GM12865 (cell line): ENCODE measurements at places on chromosomes 1 and 21.

DNA sequence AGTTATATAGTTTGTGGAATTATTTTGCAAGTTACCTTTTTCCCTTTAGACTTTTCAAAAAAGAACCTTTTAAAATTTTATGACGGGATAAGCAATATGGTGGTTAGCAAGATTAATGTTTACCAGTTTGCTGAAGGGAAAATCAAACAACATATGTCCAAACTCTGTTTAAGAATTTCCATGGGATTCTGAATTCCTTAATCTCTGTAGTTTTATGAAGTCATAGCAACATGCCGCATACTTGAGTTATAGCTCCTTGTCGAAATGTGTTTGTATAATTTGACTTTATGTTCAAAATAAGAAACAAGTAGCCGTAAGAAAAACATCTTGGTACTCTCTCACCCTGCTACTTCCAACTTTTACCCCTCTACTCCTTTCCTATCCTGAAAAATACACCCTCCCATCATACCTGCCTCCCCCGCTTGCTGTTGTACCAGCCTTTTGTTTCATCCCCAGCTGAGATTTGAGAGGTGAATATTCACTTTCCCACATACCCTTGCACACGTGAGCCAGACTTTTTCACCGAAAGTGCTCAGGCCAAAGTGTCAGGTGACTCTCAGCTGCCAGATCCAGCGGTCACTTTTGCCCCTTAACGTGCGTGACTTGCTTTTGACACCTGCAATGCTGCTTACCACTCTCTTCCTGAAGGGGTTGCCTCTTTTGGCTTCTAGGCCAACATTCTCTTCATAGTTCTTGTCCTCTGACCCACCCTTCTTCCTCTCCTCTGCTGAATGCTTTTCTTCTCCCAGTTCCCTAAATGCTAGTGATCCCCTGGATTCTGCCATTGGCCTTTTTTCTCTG lies 83.5 kb upstream of the ZNF326 start:
- no peak for DNase-seq

GRCh38 chr1:156750191-156750672 lies 1.2 kb downstream of the HDGF start:
- DNase-seq = peak; percentile 60

GRCh38 chr1:228018961-228019721 lies 12.3 kb downstream of the WNT3A start:
- DNase-seq = no peak

DNA sequence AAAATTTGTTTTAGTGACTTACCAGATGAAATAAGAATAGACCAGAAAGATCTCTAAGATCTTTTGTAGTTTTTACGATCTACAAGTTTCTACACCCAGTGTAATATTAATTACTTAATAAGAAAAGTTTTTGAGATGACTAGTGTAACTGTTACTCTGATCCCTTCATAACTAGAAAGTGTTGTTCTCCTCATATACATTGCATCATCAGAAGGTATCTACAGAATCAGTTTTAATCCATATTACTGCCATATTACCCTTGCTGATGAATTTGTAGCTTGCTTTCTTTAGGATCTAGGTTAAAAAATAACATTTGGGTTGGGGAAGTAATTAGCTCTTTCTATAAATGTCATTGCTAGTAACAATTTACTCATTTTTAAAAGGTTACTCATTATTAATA lies 72.5 kb downstream of the GPR161 start:
- no peak for DNase-seq

- peak; percentile 36 for DNase-seq
Observed at GRCh38 chr1:168468042-168468809, 75.6 kb downstream of the XCL2 start.

GRCh38 chr1:209554761-209555611 lies 28.5 kb upstream of the CAMK1G start:
- DNase-seq = peak; percentile 14

DNA sequence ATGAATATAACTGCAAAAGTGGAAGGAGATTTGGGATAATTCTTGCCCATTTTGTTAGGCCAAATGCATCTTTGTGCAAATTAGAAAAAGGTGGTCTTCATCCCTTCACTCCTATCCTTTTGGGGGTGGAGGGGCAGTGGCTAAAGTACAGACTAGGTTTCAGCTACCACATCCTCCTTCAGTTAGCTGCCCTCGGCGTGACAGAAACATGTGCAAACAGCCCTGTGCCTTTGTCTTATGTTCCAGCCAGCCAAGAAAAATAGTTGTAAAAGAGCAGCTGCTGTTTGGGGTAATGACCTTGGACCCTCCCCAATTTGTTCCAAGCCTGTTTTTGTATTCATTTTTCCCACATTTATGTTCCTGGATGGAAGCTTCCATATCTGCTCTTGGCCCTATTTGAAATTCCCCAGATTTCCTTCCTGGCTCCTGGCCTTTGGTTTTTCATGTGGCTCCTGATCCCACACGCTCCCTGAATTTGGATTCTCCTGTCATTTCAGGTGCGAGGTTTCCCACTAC lies 8.3 kb upstream of the LGALS8 start:
- DNase-seq = no peak

DNA sequence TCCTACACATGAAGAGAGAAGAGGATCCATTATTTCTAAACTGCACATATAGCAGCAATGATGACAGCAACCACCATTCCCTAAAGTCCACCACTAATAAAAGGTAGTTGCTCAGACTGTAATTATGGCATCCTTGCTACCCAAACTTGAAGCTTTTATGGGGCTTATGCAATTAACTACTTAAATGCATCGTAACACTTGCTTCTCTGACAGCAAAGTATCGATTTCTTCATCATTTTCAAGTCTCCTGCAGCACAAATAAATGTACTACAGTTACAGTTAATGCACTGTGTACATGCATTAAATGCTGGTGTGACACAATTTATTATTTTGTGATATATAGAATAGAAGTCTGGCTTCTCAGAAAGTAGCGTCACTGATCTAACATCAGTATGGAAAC lies 241.7 kb downstream of the USH2A start:
- DNase-seq = no peak

DNA sequence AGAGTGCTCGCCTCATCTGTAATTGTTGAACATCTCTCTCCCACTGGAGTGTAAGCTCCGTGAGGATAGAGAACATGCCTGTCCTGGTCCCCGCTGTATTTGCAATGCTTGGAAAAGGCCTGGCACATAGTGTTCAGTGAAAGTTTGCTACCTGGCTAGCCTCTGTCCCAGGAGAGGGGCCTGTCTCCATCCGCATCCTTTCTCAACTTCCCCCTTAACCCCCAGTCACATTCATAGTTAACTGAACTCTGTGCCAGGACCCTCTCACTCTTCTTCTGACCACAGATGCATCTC lies 15.2 kb downstream of the SPOCD1 start:
- DNase-seq = no peak

DNA sequence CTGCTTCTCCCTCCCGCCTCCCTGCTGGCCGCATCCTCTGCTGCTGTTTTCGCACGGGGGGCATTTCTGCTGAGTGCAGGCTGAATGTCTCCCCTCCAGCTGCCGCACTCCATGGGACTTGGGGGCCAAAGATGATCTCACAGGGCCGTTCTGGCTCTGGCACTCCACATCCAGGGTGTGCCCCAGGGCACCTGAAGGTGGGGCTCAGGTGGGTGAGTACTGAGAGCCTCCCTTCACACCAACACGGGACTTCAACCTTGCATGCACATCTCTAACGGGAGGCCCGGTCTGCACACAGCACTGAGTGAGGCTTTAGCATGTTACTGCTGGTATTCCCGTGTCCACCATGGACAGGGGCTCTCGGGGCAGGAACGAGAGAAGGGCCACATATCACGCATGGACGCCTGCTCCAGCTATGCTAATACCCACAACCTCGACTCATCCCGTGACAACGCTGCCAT lies 88.9 kb downstream of the DMRTB1 start:
- no peak for DNase-seq

GRCh38 chr1:18511149-18511873 lies 30.6 kb downstream of the KLHDC7A start:
- no peak for DNase-seq

DNA sequence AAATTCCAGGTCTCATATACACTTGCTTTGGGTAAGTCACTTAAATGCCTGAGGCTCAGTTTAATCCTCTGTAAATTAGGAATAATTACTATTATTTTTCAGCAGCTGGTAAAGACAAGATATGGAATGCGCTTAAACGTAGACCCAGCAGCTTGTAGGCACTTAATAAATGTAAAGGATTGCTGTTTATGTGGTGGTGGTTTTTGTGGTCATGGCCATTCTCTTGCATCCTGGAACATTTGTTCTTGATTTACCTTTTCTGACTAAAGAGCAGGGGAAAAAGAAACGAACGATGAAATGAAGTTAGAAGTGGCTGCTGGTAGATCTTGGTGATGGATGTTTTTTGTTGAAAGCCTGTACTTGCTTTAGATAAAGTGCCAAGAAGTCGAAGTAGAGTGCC lies 195.0 kb upstream of the FOXD3 start:
- no peak for DNase-seq

GRCh38 chr1:105243969-105244368 lies 1494.3 kb downstream of the AMY1C start:
- no peak for DNase-seq

GRCh38 chr1:247360991-247361731 lies 29.5 kb upstream of the ZNF496 start:
- DNase-seq = no peak

- DNase-seq = no peak
Observed at GRCh38 chr1:208207388-208208131, 36.6 kb downstream of the PLXNA2 start.

DNA sequence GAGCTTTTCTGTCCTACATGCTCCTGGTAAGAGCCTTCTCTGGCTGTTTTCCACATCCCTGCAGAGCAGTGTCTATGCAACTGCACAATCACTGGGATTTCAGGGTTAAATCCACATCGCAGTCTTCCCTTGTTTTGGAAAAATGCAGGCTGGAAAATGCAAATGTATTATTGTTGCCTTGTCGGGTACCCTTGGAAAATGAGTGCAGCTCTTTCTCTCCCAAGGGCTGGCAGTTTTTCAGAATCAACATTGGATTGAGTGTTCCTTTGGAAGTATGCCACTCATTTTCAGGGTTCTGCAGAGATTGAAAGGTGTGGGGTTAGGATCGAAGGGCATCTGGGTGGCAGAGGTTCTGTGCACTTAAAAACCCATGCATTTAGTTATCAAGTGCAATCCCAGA lies 3.2 kb downstream of the NOS1AP start:
- DNase-seq = no peak

- DNase-seq = peak; percentile 69
Observed at GRCh38 chr1:92968138-92969032, 7.1 kb upstream of the DIPK1A start.

DNA sequence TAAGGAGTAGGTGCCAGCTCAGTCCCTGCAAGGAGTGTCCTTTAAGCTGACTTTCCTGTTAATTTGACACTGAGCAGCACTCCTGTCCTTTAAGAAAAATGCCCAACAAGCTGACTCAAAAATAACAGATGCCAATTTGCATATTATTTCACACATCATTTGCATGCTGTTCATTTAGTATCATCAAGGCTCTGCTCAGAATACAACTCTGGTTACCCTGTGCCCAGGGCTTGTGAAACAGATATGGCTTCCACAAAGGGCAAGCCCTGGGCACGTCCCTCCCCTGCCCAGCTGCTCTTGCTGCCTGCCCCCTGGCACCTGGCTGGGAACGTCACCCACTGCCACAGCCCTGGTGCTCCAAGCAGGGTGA lies 10.3 kb downstream of the KCNN3 start:
- peak; percentile 85 for DNase-seq

- peak; percentile 62 for DNase-seq
Observed at GRCh38 chr1:54950369-54951163, 29.9 kb upstream of the TMEM61 start.

GRCh38 chr1:30610917-30611316 lies 112.5 kb downstream of the MATN1 start:
- no peak for DNase-seq

- DNase-seq = no peak
Observed at GRCh38 chr1:230283678-230284077, 142.5 kb downstream of the PGBD5 start.

DNA sequence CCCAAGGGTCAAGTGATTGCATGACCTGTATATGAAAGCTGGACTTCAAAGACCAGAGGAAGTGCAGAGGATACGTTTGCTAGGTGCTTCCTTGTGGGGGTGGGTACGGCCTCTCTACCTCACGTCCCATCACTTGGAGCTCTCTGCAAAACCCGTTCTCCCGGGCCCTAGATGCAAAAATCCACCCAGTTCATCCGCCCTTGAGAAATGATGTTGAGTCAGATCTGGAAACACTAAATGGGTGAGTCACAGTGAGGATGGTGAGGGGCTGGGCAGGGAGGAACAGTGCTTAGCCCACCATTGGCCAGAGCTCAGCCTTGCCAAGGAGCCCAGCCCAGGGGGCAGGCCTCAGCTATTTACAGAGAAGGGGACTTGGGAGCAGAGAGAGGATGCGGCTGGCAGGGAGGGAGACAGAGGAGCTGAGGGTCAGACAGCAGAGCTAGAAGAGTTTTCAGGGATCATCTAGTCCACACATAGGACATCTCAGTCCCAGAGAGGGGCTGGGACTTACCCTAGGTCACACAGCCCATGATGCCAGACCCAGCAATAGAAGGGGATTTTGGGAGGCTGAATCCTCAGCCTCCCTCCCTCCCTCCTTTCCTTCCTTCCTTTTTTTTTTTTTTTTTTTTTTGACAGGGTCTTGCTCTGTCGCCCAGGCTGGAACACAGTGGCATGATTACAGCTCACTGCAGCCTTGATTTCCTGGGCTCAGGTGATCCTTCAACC lies 14.6 kb downstream of the ARHGEF10L start:
- DNase-seq = peak; percentile 25

DNA sequence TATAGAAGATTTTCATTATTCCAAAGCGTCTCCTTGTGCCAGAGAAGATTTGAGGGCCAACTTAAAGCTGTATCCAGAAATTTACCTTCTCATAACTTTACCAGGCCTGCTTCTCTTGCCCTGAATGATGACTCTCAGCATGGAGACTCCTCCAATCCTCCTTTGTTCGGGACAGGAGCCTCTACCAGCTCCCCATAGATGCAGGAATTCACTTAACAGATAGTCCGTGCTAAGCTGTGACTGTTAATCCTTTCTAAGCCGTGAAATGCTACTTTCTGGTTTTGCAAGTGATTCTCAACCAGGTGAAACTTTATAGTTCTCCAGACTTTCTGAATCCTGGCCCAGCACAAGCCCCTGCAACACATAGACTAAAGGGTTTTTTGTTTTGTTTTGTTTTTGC lies 31.8 kb upstream of the KCND3 start:
- DNase-seq = no peak

DNA sequence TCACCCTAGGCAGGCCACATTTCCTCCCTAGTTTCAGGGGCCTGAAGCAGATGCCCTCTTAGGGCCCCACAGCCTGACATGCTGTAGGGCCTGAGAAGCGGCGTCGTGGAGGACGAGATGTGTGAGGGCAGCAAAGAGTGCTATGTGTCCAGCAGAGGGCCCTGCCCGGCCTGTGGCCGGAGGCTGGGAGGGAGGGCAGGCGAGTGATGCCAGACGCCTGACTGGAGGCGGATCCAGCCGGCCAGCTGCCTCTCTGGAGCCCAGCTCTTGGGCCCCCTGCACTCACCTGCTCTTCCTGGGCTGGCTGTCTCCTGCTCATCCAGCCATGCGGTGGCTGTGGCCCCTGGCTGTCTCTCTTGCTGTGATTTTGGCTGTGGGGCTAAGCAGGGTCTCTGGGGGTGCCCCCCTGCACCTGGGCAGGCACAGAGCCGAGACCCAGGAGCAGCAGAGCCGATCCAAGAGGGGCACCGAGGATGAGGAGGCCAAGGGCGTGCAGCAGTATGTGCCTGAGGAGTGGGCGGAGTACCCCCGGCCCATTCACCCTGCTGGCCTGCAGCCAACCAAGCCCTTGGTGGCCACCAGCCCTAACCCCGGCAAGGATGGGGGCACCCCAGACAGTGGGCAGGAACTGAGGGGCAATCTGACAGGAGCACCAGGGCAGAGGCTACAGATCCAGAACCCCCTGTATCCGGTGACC lies at the start of gene GPR37L1:
GPR37L1 (plus strand) TSS at position 279 of the 697 bp plus-strand sequence; CDS start at position 326, 47 bp downstream.
- DNase-seq = no peak

- DNase-seq = peak; percentile 4
Observed at GRCh38 chr1:235567812-235568503, 63.7 kb upstream of the B3GALNT2 start.
